ENCODE measurements at places on chromosomes 6 and 20. TPM values are rescaled to one million over a fixed set of nuclear protein-coding genes. Genes with fewer than 3 reads are reported as not detected.

GRCh38 chr20:46923550-46923949 lies 28.9 kb downstream of the EYA2 start:
- no peak for DNase-seq

- DNase-seq: no peak
These were observed 307.6 kb downstream of the ALDH8A1 start for GRCh38 chr6:134642279-134642678.

DNA sequence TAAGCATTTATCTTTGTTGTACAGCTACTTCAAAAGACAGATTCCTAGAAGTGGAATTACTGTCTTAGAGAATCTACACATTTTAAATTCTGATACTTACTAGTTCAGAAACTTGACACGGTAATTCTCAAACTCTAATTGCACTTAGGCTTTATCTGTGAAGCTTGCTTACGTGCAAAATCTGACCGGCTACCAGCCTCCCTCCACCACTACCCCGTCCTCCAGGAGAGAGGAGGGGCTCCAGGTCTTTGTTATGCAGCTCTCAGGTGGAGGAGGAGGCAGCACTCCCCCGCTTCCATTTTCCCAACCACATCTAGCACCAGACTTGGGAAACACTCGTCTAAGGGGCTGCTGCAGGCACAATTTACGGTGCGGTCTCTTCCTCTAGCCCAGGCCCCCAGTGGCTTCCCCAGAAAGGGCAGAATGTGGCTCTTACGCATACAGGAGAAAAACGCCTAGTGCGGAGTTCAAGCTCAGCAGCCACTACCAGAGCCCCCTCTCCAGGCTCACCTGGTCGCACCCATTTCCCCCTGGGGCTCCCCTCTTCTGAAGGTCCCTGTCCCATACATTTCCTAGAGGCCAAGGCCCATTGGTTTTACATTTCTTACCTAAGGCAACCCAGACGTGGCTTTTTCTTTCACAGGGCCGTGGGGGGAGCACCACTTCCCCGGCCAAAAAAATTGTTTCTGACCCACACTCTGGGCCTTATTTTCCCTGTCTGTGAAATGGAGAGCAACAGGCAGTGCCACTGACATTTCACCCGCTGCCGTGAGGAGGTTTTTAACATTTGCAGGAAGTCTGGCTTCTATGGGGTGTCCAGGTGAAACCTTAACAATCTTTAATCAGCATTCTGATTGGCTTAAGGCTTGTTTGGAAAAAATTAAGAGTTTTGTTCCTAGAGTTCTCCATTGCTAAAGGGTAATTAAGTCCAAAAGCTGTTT lies 1.6 kb upstream of the TGIF2 start:
- no peak for DNase-seq

DNA sequence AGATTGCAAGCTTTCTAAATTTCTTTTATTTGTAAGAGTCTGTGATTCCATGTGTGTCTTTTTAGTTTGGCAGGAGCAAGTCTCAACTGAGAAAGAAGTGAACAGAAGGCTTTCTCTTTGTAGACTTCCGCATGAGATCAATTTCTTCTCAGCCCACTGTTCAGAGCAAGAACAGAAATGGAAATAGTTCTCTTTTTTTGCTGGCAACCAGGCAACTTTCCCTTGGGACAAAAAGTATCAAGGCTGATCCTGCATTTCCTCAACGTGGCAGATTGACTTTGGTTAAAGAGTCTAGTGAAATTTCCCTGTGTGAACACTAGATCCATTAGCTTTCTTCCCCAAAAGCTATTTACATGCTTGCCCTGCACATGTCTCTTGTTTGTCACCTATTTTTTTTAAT lies 46.8 kb upstream of the JAG1 start:
- DNase-seq: no peak

GRCh38 chr20:19462491-19462890 lies 250.0 kb downstream of the SLC24A3 start:
- DNase-seq: no peak

GRCh38 chr6:135527116-135527959 lies 29.8 kb upstream of the AHI1 start:
- DNase-seq: no peak

DNA sequence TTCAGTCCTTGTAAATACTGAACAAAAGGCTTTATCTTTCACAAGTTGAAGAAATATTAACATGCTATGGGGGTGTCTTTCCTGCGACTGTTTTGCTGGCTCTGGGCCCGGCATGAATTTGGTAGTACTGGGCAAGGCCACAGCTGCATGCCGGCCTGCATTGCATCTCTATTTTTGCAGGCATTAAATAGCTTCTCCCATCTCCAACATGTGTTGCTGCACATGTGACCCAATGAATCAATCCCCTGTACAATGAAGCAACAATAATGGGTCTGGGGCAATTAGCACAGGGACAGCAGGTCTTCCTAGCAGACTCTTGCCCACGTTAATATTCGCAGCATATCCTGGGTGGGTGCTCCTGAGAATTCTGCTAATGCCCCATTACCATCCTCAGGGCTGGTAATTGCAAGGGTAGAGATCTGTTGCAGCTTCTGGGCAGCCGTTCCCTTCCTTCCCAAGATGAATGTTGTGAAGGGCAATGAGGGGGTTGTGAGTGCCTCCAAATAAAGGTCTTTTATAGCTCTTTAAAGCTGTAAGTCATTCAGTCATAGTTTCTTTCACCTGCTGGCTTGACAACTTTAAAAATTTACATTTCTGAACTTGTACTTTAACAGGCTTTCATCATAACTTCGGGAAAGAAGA lies 24.3 kb upstream of the CDYL start:
- no peak for DNase-seq

DNA sequence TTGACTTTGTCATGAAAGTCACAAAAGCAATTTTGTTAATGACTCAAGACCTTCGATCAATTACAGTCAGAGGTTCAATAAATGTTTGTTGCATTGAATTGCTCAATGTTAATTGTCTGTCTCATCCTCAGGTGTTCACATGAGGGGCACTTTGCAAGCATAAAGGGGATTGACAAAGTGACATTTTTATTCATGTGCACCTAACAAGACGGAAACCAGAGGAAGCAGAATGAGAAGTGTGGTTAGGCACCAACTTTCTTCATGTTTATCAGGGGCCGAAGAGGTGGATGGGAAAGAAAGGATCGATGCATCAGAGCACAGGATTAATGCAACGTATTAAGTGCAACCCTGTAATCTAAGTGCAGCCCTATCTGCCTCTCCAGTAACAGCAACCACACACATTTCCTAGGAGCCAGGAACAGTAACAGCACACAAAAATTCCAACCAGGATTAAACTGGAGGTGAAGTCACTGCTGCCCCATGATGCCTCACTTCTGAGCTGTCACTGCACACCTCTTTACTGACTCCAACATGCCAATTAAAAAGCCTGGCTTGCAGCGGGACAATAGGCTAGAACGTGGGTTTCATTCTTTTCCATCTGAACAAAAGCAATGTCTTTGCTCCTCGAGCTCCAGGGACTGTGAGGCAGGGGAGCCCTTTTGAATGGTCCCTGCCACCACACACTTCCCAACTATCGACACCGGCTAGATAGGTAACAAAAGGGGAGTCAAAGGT lies 262.7 kb downstream of the CD83 start:
- DNase-seq: no peak

DNA sequence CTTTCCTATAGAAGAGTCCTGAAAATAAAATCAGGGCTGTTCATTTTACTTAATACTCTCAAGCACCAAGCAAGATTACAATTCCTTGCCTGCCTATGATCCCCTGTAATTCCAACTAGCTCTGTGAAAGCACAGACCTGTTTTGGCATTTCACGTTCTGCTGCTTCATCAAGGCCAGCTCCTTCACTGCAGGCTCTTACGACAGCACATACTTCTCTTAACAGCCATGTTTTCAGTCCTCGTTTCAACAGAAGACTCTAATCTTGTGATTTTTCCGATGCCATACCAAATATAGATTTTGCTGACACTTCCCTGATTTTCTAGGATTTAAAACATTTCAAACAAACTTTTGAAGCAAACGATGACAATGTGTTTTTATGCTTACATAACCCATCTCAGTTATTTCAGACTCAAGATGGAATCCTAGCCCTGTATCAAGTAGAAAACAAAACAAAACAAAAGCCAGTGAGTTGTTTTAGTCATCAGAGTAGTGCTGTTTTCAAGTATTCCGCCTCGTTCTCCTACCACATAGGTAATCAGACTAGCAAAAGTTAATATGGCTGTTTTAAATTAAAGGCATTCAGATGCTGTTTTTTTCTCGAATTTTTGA lies 616.5 kb upstream of the CITED2 start:
- no peak for DNase-seq

DNA sequence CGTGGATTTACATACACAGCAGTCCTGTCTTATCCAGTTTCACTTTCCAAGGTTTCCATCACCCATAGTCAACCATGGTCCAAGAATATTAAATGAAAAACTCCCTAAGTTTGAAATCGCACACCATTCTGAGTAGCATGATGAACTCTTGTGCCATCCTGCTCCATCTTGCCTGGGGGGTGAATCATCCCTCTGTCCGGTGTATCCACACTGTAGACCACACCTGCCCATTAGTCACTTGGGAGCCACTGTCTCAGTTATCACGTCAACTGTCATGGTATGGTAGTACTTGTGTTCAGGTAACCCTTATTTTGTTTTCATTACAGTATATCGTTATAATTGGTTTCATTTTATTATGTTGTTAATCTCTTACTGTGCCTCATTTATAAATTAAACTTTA lies 38.5 kb downstream of the PTGIS start:
- DNase-seq: no peak

DNA sequence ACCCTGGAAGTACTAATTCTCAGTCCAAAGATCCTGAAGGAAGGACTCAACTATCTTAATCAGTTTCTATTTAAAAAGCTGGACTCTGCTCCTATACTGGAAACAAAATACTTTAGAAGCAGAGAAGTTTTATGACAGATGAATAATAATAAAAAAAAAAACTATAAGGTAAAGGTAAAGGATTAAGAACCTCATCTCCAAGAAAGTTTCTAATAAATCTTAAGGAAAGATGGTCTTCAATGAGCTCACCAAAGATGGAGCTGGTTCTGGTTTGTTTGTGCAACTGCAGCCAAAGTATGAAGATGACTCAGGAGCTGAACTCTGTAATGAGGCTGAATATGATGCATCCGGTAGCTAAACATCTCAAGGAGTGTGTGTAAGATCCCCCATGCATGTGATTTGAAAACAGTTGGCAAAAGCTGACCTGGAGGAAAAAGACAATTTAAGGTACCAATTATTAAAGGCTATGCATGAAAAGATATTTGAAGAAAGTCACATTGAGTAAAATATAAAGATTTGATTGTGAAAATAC lies 25.2 kb downstream of the MED23 start:
- DNase-seq: no peak

DNA sequence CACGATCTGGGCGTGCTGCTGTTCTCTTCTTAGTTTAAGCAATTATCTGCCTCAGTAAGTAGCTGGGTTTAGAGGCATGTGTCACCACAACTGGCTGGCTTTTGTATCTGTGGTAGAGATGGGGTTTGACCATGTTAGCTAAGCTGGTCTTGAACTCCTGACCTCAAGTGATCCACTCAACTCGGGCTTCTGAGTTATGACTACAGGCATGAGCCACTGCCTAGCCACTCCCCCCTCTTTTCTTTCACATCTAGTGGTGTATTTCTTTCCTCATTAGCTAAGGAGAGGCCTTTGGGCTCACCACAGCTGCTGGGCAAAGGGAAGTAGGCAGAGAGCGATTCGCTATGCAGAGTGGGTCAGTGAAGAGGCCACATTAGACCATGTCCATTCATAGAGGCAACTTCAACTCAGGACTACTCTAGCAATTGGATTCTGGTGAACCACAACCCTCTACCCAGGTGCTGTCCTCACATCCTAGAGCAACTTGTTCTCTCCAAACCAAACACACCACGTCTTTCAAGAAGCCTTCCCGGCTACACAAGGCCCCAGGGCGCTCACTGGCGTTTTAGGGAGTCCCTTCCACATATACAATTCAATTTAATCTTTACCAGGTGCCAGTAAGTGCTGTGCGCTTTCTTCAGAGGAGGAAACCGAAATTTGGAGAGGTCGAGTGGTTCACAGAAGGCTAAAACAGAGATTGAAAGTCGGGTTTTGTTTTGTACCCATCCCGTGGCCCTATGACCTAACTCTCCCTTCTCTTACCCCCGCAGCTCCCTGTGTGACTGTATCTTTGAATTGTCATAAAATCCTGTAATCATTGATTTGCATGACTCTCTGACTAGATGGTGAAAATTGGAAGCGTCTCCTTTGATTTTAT lies 26.5 kb upstream of the GFOD1 start:
- no peak for DNase-seq

- peak; percentile 22 for DNase-seq
These were observed 33.5 kb upstream of the CD93 start for GRCh38 chr20:23119456-23120216.

GRCh38 chr6:159760602-159761057 lies 1.2 kb upstream of the ACAT2 start:
- no peak for DNase-seq

GRCh38 chr6:70686548-70687133 lies 19.0 kb downstream of the SMAP1 start:
- DNase-seq: no peak

DNA sequence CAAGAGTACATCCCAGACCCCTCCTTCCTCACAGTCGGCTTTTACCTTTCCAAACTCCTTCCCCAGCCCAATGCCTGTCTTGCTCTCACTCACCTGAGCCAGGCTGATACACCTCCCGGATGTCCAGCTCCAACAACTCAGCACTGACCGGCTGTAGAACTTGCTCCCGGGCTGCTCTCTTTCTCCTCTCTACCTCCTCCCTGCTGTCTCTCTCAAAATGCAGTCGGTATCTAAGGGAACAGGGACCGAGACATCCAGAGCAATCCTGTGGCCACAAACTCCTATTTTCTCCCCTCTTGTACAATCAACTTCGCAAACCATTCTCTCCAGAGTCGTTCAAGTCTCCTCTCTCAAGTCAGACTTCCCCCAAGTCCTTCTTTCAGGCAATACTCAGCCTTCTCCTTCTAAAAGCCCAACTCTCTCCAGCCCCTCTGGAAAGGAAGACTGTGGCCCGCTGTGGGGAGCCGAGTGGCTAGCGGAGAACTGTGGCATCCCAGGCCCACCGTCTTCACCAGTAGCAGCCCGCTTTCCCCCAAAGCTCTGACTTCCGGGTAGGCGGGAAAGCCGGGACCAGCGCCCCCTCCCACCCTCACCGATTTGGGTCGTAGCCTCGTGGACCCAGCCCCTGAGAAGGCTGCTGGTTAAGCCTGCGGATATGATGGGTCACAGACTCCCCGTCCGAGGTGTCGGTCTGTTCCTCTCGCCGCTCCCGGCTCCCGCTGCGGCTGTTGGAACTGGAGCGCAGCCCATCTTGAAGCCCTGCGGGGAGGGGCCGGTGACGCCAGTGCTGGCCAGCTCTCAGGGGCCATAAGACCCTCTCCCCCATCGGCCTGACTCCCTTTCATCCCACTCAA lies 1.1 kb downstream of the GNL1 start:
- DNase-seq: peak; percentile 88

DDRGK1 gene
- total RNA-seq: 38.3 TPM

POU5F1 gene
- total RNA-seq: not detected

OR12D3 gene
- not detected for total RNA-seq

OR2J3 gene
- total RNA-seq: not detected

LPA gene
- total RNA-seq: not detected

COL21A1 gene
- 9.7 TPM for total RNA-seq

CALHM6 gene
- 2.4 TPM for total RNA-seq

Data from posterior vena cava (tissue), 2 donors.